ENCODE measurements at places on chromosomes 1 and 21.
A peak's percentile ranks its signal among the peaks of the same experiment; 100 is the strongest.

- no peak for DNase-seq
Observed at GRCh38 chr1:205355075-205355453, 1.7 kb downstream of the KLHDC8A start.

DNA sequence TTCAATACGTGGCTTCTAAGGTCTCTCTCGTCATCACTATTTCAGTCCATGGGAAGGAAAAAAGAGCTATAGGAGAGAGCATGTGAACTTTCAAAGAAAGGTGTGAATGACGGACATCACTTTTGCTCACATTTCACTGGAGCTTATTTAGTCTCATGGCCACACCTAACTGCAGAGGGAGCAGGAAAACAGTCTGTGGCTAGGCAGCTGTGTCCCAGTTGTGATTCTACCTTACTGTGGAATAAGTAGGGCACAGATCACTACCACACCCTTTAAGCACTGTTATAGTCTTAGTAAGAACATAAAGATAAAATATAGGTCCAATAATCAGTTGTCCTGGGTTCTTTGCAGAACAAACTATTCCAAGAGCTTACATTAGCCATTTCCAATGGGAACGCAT is 192.9 kb downstream of the NRIP1 start:
- DNase-seq, result no peak

DNA sequence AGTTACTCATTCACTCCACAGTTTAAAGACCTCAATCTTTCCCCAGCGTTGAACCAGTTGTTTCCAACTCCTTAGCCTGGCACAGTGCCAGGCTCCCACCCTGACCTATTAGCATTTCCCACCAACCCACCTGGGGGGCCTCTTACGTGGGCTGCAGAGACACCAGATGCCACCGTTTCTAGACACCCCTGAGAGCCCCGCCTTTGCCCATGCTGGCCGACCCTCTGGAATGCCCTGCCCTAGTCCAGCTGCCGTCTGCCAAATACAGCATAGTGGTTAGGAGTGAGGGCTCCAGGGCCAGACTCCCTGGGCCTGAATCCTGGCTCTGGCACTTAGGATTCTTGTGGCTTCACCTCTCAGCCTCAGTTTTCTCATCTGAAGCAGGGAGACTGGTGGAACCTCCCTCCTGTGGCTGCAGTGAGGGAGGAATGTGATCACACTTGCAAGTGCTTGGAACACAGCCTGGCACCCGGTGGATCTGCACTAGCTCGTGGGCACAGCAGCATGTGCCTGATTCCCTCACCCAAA is 65.2 kb downstream of the TMCO4 start:
- no peak for DNase-seq

DNA sequence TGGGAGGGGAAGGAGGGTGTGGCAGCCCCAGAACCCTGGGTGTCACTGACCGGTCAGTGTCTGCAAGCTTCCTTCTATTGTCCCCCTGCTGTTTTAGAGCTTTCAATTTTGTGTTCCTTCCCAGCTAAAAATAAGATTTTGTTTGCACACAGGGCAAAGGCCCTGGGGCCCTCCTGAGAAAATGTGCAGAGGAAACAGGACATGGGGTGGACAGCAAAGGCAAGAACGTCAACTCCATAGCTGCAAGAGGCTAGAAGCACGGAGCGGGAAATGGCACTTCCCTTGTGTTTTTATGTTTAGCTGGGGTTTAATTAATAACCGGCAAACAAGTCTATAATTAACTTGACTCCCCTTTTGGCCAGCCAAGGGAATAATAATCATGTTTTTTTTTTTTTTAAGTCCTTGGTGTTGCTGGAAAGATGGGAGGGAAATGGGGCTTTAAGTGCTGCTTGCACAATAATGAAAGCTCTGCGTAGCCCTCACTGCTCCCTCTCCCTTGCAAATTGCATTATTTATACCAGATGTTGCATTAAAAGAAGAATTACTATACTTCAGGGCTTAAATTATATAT is 261.4 kb upstream of the USP24 start:
- DNase-seq, result no peak

DNA sequence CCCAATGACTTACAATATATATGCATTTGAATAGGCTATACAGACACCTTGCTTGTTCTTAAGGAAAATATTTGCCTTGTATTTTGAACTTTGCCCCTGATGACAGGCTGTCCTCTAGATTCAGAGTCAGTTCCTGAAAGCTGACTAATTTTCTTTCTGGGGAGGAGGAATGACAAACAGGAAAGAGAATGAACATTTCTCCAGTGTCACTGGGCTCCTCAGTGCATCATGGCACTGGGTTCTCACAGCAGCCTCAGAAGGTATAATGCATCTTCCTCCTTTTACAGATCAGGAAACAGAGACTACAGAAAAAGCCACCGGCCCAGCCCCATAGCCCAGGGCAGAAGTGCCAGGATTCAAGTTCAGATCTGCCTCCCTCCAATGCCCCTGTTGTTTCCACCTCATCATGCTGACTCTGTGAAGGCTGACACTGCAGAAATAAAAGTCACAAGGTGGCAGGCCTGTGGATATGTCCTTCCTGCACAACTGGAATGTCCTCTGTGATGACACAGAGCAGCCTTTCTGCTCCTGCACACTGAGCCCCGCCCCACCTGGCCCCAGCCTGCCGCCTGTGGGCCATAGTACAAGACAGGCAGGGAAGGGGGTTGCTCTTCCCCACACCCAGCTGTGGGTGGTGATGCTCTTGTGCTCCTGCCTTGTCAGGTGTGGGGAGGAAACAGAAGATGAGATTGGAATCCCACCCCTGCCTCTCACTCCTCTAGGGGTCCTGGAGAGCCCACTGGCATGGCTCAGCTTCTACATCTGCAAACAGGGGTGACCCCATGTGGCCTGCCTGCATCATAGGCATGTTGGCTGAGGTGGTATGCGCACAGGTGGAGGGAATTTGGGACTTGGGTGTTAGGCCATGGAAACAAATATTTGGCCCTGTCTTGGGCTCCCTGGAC is 6.4 kb downstream of the TTC22 start:
- no peak for DNase-seq

GRCh38 chr1:181405584-181405983 is 77.7 kb upstream of the CACNA1E start:
- no peak for DNase-seq

- DNase-seq, result peak; percentile 36
Observed at GRCh38 chr1:234309598-234310459, 63.4 kb upstream of the COA6 start.

GRCh38 chr1:155513300-155513916 is 49.2 kb downstream of the ASH1L start:
- no peak for DNase-seq

DNA sequence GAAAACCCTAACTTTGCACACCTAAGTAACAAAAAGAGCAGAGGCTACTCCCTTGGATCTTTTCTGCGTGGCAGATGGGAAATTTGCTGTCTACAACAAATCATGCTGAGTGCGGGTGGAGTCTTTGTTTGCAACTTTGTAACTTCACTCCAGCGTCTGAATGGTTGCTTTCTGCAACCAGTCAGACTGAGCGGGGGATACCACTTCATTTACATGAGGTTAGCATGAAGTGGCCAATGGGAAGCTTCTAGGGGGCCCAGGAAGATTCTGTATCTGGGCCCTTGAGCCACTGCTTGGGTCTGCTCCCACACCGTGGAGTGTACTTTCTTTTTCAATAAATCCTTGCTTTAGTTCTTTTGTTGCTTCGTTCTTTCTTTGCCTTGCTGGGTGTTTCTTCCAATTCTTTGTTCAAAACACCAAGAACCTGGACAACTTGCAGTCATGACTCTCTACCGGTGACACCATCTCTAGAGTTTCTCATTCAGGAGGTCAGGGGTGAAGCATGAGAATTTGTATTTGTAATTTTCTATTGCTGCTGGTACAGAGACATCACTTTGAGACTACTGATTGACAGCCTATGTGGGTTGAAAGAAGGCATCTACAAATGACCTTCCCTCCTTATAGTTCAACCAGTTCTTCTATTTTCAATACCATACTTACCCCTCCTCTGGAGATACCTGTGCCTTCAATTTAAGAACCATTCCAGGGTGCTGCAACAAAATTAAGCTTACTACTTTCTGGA is 55.8 kb upstream of the RC3H1 start:
- DNase-seq, result no peak

DNA sequence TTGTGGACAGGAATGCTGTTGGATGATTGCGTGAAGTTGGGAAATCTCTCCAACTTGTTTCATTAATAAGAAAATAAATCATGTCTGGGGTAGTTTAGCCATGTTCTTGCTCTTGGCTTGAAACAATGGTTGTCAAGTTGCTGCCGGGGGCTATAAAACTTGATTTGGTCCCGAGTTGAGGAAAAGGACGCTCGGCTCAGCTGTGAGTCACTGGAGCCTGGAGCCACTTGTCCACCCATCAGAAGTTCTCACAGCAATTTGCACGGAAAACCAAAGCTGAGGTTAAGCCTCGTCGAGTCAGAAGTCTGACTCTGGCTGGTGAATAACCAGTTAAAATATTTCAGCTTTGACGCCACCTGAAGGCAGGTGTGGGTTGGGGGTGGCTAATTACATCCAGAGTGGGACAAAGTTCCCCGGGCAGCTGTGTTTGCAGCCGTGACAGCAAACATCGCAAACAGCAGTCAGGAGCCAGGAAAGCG is 19.7 kb upstream of the RIPK4 start:
- no peak for DNase-seq

GRCh38 chr1:43387976-43388599 is 1.5 kb downstream of the MED8 start:
- DNase-seq, result no peak

DNA sequence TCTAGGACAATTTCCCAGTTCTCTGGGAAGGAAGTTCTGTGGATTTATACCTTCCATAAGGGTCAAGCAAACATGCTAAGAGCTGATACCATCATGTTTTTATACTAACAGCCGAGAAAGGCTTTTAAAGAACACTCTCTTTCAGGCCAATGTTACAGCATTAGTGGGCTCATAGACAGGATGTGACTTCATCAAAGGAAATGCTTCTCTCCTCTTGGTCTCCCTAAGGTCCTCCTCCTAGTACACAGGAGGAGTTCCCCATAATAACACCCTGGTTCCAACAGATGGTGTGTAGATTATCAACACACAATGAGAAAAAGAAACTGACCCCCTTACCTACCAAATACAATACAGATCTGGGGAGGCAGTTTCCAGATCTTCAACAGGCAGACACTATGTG is 26.7 kb upstream of the GLIS1 start:
- DNase-seq, result no peak

GRCh38 chr1:67401443-67401842 is 28.8 kb downstream of the SERBP1 start:
- no peak for DNase-seq

DNA sequence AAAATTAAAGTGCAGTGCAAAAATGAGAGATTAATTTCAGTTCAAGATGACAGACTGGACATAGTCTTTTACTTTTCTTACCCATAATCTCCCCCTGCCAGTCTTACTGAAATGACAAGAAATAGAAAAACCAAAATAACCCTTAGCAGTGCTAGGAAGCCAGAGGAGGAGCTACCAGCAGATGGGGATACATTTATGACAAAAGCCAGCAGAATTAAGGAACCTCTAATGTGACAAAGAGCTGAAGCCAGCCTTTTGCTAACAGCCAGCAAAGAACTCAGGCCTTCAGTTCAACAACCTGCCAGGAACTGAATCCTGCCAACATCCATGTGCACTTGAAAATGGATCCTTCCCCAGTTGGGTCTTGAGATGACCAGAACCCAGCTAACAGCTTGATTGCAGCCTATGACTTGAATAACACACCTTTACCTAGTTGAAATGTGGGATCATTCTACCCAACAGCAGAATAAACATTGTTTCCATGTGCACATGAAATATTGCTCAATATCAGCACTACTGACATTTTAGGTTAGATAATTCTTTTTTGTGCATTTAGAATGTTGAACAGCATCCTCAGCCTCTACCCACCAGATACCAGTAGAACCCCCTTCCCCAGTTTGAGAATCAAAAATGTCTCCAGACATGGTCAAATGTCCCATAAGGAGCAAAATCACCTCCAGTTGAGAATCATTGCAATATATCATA is 7.9 kb upstream of the TRAF5 start:
- DNase-seq, result no peak

DNA sequence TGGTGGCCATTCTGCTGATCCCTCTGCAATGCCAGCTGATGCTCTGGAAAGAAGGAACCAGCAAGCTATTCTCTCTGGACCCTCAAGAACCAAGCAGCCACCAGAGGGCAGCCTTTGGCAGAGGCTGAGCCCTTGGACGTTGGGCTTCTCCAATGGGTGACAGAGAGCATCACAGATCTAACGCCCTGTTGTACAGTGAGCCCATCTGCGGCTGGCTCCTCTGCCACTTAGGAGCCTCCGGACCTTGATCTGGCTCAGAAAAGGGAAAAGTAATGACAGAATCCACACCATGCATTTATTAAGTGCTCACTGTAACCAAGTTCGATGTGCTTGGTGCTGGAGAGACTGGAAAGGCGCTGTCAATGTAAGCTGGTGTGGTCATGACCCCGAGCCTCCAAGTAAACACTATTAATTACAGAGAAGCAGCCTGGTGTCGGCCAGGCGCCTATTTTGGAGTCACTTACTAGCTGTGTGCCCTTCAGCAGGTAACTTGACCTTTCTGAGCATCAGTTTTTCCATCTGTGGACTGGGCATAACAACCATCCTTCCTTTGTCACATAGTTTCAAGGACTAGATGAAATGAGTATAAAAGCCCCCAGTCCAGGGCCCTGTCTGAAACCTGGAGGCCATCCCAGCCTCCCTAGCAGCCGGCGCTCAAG is 34.9 kb downstream of the ECE1 start:
- peak; percentile 74 for DNase-seq

GRCh38 chr21:36707763-36708285 is 8.9 kb downstream of the SIM2 start:
- DNase-seq, result no peak

- no peak for DNase-seq
Observed at GRCh38 chr1:190759807-190760206, 282.1 kb upstream of the BRINP3 start.

GRCh38 chr1:91754816-91755580 is 131.0 kb downstream of the TGFBR3 start:
- DNase-seq, result no peak

- DNase-seq, result no peak
Observed at GRCh38 chr1:164233149-164233548, 325.8 kb upstream of the PBX1 start.

GRCh38 chr1:44174630-44175029 is 33.2 kb upstream of the KLF18 start:
- no peak for DNase-seq

- no peak for DNase-seq
Observed at GRCh38 chr1:179046808-179047635, 21.3 kb downstream of the FAM20B start.

Data from activated CD4-positive, CD25-positive, alpha-beta regulatory T cell (primary cell).